ENCODE measurements at places on chromosomes 7 and 10.

DNA sequence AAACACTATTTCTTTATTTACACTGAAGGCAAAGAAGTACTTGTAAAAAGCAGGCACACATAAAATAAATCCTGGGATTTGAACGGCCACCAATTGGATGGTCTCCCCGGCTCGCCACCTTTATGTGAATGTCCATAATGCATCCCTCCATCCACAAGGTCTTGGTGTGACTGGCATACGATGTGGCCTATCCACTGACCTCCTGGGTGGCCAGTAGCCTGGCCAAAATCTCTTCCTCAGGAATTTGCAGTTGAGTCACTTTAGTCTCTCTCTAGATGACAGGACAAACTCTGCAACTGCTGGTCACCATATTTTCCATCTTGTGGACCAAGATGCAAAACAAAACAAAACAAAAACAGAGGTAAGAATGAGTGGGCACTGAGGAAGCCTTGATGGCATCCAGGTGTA is 39.1 kb downstream of the CDK1 start:
- no peak for DNase-seq

- DNase-seq = no peak
These were observed 164.3 kb downstream of the NRF1 start for GRCh38 chr7:129775695-129776361.

DNA sequence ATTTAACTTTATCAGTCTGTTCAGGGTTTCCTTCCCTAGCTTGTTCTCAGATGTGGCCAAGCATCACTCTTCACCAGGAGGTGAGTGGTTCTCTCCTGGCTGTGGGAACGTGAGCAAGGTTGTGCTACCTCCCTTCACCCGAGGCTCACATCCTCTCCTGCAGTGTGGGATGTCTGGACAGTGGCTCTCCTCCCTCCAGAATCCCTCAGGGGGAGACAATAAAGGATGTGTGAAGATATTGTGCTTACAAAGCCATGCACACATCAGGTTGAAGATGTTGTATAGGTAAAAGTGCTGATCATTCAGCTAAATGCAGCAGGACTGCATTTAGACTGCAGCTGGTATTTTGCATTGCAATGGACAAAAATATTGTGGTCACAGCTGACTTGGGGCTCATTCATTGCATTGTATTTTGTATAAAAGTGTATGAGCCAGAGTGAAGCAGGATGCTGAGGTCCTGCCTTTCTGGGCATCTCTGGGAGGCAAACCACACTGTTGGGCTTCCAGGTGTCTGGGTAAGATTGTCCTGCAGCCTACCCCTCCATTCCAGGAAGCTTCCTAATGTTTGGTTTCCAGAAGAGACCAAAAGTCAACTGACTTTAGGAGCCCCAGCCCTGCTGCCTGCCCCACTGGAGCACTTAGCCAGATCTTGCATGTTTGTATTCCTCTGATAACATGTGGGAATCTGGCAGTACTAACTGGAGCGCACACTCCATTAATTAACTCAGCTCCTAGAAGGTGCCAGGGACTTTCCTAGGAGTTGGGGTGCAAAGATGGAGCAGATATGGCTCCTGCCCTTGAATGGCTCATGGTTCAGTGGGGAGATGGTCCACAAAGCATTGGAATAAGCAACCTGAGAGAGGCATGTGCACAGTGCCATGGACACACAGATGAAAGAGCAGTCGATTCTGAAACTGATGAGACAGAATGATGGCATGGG is 292.5 kb upstream of the ZNF32 start:
- DNase-seq = no peak

- no peak for DNase-seq
These were observed 70.2 kb upstream of the PODXL start for GRCh38 chr7:131626643-131627042.

DNA sequence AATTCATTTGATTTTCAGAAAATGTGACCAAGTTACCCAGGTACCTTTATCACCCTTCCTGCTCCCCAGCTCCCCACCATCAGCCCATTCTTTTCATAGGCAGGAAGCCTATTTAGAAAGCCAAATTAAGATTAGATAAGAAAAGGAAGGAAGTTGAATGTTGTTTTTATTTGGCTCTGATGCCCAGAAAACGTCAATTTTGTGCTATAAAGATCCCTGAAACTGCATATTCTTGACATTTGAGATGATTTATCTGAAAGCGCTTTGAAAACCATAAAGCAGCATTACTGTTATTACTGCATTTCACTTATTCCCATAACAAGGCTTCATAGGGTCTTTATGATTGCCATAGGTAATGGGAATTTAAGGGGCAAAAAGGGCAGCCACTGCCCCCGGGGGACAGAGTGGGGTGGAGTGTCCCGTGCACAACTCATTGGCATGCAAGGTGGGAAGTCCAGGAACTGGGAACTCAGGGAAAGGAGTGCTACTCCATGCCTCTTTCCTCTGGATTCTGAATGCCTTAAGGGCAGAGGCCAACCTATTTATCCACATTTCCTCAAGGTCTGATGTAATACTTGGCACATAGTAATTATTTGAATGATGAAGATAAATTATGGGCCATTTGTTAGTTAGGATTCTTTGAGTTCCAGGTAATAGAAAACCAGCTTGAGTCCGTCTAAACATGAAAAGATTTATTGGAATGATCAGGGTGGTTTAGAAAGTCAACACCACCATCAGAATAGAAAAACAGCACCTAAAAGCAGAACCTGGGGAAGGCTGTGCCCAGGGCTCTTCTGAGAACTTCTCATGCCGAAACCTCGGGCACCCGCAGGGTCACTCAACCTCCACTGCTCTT is 100.6 kb upstream of the ELMO1 start:
- DNase-seq = no peak

DNA sequence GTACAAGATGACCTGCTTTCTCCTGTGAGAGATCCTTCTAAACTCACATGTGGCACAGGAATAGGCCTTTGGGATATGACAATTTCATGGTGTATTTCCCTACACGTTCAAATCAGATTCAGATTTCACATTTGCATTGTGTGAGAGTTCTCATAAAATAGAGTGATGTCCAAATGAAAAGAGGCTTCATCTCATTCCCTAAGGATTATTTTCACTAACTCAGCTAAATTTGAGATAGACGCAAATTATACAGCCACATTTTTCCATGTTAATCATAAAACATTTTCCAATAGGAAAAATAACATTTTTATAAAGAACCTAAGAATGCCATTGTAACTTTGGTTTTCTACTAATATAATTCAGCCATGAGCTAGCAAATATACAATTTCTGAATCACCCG is 35.5 kb upstream of the PARD3 start:
- DNase-seq = no peak

GRCh38 chr10:24951201-24952142 is 934 bp downstream of the PRTFDC1 start:
- no peak for DNase-seq

DNA sequence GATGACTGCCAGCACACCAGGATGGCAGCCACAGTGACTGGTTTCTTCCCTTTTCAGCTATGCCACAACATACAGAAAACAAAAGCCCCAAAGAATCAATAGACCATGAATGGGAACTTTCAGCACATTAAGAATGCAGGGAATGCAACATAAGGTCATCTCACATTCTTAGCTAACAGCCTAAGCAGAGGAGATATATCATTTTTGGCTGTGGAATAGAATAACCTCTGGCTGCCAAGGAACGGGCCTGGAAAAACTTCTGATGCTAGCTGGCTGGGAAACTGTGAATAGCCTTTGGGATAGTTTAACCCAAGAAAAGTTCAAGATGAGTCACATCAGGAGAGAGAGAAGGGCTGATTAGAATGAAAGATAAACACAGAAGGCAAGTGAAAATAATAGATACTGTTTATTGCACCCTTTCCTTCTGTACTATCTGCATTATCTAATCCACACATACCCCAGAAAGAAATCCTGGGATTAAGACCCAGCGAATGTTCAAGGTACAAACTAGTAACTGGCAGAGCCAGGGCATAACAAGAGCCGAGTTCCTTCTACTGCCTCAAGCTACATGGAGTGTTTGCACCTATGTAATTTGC is 169.2 kb downstream of the SEMA3A start:
- DNase-seq = no peak

- peak; percentile 93 for DNase-seq
These were observed at the start of gene TCF7L2 for GRCh38 chr10:112949875-112950507. Gene TCF7L2, plus strand, starts transcription at chr10:112950247. Its CDS starts 510 bp downstream, at chr10:112950757.

DNA sequence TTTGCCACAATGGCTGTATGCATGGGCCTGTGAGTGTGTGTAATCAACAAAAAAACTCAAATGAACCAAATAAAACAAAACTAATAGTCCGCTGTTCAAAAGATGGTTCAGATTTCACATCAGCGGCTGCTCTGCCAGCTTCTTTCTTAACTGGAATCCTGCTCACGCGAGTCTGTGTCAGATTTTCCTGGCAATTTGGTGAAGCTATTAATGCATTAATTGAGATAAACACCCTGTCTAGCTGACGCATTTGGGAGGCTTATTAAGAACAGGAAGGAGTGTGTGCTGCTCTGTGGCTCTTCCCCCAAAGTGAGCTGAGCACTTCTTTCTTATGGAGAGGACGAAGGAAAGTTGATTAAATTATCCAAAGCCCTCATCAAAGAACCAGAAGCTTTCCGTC is 336.6 kb upstream of the MKI67 start:
- no peak for DNase-seq

DNA sequence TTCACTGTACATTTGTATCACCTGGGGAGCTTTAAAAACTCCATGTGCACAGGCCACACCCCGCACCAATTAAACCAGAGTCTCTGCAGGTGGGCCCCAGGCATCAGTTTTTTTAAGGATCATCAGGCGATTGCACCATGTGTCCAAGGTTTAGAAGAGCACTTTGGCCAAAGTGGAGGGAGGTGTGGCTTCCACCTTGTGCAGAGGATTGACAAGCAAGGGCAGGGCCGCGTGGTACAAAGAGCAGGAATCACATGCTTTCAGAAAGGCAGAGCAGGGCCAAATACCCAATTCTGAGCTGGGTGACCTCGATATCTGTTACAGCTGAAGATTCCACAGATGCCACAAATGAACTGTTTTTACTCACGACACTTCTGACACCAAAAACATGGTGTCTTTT is 52.4 kb downstream of the NOC3L start:
- DNase-seq = no peak

DNA sequence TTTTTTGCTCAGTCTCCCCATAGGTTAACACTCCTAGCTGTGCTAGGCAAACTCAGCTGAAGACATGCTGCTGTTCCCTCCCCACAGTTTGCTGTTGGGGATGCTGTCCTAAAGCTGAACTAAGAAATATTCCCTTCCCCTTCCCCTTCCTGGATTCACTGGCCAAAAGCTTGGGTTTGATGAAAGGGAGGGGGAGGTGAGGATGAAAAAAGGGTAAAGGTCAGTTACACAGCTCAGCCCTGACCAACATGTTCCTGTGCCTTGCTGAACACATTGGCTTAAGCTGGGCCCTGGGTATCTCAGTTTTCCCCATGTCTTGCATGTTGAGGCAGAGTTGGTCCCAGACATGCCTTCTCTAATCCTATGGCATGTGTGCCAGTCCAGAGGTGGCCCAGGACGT is 15.3 kb downstream of the CCM2 start:
- DNase-seq = no peak

- no peak for DNase-seq
These were observed 271.2 kb downstream of the INHBA start for GRCh38 chr7:41431671-41432070.

DNA sequence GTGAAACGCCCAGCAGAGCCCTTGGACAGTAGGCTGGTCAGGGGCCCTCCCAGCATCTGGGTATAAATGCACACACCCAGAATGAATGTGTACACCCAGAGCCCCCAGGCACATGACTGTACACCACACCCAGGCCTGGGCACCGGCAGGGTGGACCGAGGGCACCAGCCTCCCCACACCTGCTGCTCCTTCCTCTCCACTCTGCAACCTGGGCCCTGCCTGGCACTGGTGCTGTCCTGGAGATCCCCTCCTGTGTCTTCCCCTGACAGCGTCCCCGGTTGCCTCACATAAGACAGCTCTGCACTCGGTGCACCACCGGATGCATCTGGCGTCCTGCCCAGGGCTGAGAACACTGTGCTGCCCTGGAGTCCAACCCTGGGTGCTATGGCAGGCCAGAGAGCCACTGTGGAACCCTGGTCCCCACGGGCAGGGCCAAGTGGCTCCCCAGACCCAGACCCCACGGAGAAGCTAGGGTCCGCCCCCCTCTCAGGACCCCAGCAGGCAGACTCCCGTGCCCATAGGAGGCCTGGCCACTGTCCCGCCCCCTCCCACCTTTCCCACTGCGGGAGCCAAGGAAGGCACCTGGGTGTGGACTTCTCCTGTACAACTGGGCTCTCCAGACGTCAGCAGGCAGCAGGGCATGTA is 6.6 kb downstream of the RASGEF1A start:
- DNase-seq = no peak

DNA sequence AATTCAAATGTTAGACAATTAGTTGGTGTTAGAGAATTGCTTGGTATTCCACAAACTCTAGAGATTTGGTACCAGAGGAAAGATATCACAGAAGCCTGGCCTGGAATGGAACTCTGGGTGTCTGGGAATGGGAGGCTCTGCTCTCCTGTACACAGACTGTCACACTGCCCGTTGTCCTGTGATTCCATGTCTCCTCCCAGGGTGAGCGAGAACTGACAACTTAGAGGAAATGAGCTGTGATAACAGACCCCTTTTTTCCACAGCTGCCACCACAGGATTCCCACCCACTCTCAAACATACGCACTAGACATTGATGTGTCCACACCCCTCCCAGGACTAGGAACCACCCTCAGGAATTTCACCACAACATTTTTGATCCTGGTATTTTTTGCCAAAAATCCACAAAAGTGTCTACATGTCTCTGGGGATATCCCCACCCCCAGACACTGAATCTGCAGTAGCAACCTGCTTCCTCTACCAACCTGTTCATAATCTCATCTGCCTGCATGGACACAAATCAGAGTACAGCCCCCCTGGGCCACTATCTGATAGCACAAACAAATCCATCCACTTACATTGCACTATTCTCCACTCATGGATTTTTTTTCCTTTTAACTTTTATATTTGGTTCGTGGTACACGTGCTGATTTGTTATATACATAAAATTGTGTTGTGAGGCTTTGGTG is 4.7 kb downstream of the ZNF273 start:
- DNase-seq = no peak

DNA sequence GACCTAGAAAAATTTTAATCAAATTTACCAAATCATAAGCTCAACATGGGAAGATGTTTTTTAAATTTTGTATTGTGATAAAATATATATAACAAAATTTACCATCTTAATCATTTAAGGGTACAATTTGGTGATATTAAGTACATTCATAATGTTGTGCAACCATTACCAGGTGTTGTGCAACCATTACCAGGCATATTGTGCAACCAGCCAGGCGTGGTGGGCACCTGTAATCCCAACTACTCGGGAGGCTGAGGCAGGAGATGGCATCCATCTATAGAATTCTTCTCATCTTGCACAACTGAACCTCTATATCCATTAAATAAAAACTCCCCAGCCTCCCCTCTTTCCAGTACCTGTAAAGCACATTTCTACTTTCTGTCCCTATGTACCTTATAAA is 124.5 kb upstream of the SLC13A1 start:
- no peak for DNase-seq

- no peak for DNase-seq
These were observed 99.7 kb downstream of the PLCE1 start for GRCh38 chr10:94093286-94093905.

All from caudate nucleus (tissue), 63 donors.